ENCODE measurements at places on chromosomes 11 and 22. TPM values are rescaled to one million over a fixed set of nuclear protein-coding genes. Genes with fewer than 3 reads are reported as not detected.
A peak's percentile ranks its signal among the peaks of the same experiment; 100 is the strongest.

- DNase-seq = peak; percentile 49
Observed at GRCh38 chr11:3126207-3126865, 38.8 kb downstream of the OSBPL5 start.

DNA sequence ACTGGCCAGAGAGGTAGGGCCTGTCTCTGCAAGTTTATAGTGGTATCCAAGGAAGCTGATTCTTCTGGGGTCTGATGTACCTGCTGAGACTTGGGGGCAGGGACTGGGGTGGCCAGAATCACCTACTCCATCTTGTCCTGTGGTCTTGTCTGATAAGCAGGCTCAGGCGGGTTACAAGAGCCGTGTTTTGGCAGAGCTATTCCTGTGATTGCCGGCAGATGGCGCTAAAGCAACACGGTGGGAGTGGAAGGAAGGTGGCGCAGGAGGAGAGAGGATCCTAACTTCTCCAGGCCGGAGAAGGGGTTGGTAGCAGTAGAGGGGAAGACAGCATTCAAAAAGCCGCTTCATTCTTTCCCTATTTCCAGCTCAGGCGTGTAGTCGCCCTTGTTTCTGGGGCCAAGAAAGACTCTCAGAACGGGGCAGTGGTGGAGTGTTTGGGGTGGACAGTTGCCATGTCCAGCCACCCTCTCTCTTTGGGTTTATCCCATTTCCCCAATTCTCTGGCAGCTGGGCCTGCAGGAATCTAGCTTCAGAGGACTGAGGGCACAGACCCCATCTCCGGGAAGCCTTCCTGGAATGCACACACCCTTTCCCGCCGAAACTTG lies 15.1 kb downstream of the CHRM1 start:
- DNase-seq = peak; percentile 84

The ZNF202 gene
- 5.6 TPM for total RNA-seq

GRCh38 chr11:47991266-47991830 lies 11.0 kb downstream of the PTPRJ start:
- no peak for DNase-seq

- DNase-seq = no peak
Observed at GRCh38 chr22:40638261-40638660, 1.7 kb upstream of the MRTFA start.

The OR56A1 gene
- total RNA-seq = not detected

GRCh38 chr22:29109822-29110221 lies 37.0 kb downstream of the KREMEN1 start:
- no peak for DNase-seq

DNA sequence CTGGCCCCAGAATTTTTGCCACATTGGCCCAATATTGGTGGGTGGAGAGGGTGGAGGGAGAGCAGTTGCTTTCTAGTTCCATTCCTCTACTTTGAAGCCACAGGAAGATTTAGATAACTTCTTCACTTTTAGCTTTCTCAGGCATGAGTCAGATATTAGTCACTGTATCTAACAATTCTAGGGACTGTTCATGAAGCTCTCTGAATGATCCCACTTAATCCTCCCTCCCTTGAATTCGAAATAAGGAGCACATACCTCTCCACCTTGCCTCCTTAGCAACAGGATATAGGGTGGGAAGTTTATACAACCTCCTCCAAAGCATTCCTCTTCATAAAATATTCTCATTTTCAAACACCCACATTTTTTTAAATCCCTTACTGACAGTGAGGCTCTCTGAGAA lies 13.5 kb downstream of the FSHB start:
- no peak for DNase-seq

DNA sequence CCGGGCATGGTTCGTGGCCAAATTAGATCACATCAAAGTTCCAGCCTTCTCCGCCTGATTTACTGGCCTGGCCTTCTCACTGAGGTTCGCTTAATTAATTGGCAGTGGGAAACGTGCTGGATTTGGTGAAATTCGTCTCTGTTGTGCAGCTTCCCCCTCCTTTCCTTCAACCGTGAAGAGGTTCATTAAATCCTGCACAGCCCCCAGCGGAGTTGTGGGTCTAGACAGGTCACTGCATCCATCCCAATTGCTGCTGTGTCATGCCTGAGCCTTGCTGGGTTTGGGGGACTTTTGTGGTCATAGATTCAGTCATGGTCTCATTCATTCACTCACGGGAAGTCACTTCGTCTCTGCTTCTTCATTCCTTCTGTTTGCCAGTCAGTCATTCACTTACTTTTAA lies 90.0 kb downstream of the INSC start:
- DNase-seq = no peak

GRCh38 chr11:130947889-130948288 lies 31.6 kb upstream of the SNX19 start:
- DNase-seq = no peak

GRCh38 chr11:4164884-4165590 lies 70.4 kb downstream of the RRM1 start:
- DNase-seq = no peak

DNA sequence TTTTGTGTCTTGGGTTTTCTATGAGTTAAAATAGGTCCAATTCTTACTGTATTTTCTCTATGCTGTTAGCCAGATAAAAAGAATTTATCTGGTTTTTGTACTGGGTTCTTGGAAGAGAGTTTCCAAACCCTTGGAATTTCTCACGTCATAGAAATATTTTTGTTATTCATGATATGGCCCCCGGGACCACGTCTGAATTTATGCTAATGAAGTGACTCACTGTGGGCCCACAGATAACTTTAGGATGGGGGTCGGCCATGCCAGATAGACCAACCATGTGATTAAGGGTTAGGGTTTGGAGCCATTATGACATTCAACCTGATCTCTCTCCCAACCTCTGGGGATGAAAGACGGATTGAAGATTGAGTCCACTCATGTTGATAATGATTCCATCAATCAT lies 35.6 kb upstream of the DDI1 start:
- DNase-seq = no peak

DNA sequence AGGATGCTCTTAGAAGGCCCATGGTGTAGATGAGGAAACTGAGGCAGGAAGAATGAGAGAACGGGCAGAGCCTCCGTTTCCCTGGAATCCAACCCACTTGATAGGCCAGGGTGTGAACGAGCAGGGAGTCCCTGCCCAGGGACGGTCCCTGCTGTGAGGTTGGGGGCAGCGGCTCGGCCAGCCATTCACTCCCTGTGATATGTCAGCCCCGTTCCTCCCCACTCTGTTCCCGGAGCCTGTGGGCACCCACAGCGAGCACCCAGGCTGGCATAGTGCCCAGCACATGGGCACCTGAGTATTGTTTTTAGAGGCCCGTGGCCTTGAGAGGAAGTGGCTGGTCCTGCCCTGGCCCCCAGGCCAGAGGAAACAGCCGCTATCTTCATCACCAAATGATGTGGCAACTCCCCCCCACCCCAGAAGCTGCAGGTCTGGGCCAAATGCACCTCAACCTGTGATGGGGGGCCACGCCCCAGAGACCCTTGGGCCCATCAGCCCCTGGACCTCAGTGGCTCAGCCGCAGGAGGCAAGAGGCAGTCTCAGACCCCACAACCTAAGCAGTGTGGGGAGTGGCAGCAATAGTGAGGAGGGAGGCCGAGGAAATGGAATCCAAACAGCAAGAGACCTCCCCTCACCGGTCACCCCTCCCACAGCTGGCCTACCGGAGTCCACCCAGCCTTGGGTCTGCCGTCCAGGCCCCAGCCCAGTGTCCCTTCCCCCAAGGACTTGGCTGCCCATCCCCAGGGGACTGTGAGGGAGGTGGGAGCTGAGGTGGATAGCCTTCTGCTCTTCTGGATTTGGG lies 2.1 kb downstream of the ALDH3B1 start:
- no peak for DNase-seq

The CASP12 gene
- 5.0 TPM for total RNA-seq

- DNase-seq = peak; percentile 41
Observed at GRCh38 chr11:126115127-126115495, 52.4 kb upstream of the CDON start.

The TLCD5 gene
- 6.3 TPM for total RNA-seq

- DNase-seq = no peak
Observed at GRCh38 chr22:41848468-41848867, 15.6 kb downstream of the SREBF2 start.

The DBX1 gene
- not detected for total RNA-seq

- DNase-seq = peak; percentile 21
Observed at GRCh38 chr22:30841273-30841672, 127.3 kb downstream of the MORC2 start.

All from lung microvascular endothelial cell (primary cell).